ENCODE measurements at places on chromosomes 2 and 18.

- DNase-seq: no peak
These were observed 130.8 kb upstream of the NT5C1B start for GRCh38 chr2:18719978-18720775.

DNA sequence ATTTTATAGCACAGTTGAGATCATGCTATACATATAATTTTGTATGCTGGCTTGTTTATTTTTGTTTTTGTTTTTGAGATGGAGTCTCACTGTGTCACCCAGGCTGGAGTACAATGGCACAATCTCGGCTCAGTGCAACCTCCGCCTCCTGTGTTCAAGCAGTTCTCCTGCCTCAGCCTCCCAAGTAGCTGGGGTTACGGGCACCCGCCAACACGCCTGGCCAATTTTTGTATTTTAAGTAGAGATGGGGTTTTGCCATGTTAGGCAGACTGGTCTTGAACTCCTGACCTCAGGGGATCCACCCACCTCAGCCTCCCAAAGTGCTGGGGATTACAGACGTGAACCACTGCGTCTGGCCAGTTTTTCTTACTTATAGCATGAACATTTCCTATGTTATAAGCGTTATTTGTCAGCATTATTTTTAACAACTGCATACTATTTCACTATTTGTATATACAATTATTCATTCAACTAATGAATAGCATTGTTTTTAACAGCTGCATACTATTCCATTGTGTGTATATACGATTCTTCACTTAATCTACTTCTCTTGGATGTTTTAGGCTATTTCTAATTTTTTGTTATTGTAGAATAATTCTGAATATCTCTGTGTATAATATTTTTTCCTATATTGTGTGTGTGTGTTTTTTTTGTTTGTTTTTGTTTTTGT, 3.5 kb downstream of the EHD3 start:
- DNase-seq: no peak

DNA sequence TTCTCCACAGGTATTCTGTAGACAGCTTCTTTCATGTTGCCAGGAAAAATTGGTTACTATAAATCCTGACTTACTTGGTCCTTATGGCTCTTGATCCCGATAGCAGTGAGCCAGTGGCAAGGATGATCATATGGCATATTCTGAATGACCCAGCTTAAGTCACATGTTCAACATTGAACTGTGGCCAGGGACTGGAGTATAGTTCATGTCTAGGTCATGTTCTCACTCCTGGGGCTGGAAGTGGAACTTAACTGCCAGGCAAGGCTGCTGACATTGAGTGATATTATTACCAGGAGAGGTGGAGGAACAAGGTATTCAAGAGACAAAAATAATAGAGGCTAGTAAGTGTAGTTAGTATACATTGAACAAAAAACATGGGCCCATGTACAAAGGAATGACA, 26.2 kb downstream of the R3HDM1 start:
- no peak for DNase-seq

- no peak for DNase-seq
These were observed 46.6 kb upstream of the AGAP1 start for GRCh38 chr2:235447210-235447609.

DNA sequence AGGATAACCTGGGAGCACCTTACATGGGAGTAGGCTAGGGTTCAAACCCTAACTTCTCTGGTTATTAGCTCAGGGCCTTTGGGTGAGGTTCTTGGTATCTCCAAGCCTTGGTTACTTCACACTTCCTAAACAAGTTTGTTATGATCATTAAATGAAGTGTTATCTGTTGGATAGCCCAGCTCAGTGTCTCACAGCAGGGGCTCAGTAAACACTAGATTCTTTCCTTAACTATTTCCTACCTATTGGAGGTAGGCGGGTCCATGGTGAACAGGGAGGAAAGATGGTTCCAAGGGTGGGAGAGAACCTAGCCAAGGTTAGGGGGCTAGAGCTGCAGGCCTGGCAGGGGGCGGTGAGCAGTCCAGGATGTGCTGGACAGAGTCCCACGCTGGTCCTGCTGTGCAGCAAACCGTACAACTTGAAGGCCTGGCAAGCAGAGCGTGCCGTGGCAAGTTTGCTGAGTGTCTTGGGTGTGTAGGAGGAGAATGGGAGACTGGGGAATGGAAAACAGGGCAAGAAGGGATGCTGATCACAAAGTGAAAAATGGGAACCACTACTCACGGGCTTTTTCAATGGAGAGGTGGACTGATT, 259.1 kb downstream of the PRKCE start:
- DNase-seq: no peak

DNA sequence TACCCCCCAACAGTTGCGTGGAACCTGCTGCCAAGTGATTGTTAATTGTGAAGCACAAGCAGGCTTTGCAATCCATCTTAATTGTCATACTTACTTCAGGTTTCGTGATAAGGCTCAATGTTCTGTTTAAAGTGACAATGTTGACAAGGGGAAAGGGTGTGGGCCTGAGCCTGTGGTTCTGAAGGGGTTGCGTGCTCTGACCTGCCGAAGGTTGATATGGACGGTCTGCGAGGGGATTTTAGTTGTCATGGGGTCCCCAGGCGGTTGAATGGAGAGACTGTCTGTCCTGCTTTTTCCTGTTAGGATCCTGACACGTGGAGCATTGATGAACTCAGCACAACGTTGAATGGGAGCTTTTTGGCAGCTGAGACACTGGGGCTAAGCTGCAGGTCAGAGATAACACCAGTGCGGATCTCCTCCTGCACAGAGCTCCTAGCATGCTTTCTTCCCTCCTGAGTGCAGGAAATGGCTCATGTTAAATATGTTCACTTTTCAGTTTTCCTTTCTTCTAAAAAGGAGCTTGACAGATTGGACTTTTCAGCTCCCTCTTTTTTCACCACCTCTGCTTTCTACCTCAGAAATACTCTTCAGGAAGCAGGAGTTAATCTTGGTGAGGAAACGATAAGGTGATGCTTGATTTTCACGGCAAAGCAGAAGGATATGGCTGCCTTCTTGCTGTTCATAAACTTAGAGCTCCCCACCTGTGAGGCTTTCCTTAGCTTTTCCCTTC, 62.9 kb upstream of the ZEB2 start:
- no peak for DNase-seq

- no peak for DNase-seq
These were observed 106.1 kb downstream of the UGGT1 start for GRCh38 chr2:128197059-128197458.

- DNase-seq: peak; percentile 30
These were observed 61.4 kb upstream of the KIF5C start for GRCh38 chr2:148813603-148814065.

- DNase-seq: peak; percentile 9
These were observed 839 bp upstream of the GPR148 start for GRCh38 chr2:130728007-130728454.

DNA sequence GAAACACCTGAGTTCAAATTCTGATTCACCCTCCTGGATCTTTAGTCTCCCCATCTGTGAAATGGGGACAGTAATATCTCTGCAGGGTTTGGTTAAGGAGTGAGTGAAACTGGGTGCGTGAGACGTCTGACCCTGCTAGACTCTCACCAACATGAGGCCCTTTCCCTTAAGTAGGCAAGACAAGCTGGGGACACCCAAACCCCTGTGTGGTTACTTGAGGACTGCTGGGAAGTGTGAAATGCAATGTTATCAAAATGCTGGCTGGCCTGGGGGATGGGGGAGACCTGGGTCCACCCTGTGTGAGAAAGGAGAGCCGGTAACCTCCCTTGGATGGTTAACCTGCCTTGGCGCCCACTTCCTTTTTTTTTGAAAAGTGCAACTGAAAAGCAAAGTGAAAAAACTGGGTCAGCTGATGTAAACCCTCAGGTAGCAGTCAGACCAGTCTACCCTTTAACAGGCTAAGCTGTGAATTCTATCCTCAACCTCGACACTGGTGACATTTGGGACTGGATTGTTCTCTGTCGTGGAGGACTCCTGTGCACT, 82.3 kb downstream of the INPP5D start:
- DNase-seq: no peak

- no peak for DNase-seq
These were observed 34.8 kb downstream of the HAT1 start for GRCh38 chr2:171957061-171957460.

DNA sequence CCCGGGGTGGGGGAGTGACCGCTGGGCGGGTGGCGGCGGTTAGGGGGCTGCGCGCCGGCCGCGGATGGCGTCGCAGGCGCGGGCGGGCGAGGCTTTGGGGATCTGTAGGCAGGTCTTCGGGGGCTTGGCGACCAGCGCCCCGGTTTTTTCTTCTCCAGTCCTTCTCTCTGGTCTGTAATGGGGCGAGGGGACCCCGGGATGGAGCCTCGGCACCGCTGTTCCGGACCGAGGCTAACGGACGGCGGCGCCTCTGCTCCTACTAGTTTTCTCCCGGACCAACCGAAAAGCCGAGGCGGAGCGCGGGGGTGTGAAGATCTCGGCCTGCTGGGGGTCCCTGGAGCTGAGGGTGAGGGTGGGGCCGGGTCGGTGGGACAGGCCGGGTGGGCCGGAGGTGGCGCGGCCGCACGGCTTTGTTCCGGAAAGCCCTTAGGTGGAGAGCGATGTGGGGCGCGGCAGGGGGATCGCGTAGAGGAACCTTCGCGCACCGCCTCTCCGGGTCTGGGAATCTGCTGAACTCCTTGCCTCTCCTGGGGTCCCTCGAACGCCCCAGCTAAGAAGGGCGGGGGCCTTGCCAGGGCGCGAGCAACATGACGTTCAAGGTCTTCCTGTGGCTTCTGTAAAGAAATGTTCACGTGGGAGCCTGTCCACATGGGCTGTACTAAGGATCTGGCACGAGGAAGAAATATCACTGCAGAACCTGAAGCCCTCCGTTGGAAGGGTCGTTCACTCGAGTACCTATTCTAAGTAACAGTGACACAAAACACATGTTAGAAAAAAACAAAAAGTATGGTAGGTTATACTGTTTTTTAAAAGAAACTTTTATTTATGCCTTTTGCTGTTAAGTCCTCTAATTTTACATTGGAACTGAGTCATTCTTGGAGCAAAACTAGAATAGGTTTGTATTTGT, 861 bp downstream of the SLC39A10 start:
- peak; percentile 39 for DNase-seq

GRCh38 chr2:226671141-226671676, 128.4 kb downstream of the IRS1 start:
- DNase-seq: no peak

DNA sequence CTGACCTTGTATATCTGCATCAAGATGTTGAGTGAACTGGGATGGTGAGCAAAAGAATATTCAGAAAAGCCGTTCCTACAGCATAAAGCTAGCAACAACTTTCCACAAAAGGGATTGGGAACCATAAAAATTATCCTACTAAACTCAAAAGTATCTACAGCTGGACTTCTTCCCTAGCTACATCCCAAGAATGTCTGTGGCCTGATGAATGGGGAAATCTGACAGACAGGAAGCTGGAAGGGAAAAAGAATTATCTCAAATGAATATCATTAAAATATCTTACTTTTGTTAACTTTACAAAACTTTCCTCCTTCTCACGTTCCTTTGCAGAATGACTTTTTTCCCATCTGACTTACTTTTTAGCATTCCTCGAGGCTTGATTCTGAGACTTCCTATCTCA, 150.9 kb downstream of the PDE11A start:
- DNase-seq: no peak

- no peak for DNase-seq
These were observed 54.3 kb downstream of the TTC32 start for GRCh38 chr2:19847486-19847885.

- DNase-seq: no peak
These were observed 33.7 kb downstream of the LCT start for GRCh38 chr2:135803278-135803677.

DNA sequence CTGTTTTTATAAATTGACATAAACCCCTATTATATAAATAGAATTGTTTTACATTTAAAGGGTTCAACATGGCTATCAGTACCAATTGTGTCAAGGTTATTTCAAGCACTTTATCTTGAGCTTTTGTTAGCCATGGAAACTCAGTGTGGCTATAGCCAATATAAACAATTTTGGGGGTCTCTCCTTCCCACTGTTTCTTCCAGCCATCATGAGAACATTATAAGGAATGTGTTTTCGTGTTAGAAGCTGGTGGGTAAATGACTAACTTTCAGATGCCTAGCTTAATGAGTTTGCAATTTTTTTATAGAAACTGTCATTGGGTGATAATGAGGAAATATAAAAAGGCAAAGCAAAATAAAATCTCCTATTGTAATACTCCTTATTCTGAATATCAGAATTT, 153.5 kb upstream of the FOSL2 start:
- DNase-seq: no peak

Measured in stimulated activated CD4-positive, alpha-beta T cell treated with anti-CD3 and anti-CD28 coated beads, Interleukin-15, amount 100 ng/mL, for 1 hour (primary cell).